Stimulated activated CD4-positive, alpha-beta T cell treated with anti-CD3 and anti-CD28 coated beads, Interleukin-12 subunit alpha, Interleukin-12 subunit beta, amount 100 ng/mL, for 4 hours (primary cell): ENCODE measurements at places on chromosomes 2 and 18.

GRCh38 chr2:14428056-14428455, 204.5 kb upstream of the LRATD1 start:
- DNase-seq: no peak

DNA sequence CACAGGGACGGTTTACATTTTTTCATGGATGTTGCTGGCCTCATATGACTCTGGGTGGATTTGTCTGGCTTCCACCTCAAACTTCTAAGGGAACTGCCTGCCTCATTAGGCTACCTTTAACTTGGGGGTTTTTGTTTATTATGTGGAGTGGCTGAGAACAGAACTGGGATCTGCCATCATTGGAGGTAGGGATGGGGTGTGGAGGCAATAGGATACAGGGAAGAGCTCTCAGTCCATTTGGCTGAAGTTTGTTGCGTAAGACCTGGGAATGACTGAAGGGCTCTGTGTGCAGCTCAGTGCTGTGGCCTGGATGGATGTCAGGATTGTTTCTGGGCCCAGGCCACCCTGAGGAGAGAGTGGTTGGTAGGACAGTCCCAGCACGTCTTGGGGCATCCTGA, 31.2 kb downstream of the ASB1 start:
- DNase-seq: no peak

GRCh38 chr18:23179416-23179815, 44.1 kb downstream of the CABLES1 start:
- DNase-seq: no peak

GRCh38 chr18:73715210-73715670, 432.4 kb downstream of the FBXO15 start:
- no peak for DNase-seq

DNA sequence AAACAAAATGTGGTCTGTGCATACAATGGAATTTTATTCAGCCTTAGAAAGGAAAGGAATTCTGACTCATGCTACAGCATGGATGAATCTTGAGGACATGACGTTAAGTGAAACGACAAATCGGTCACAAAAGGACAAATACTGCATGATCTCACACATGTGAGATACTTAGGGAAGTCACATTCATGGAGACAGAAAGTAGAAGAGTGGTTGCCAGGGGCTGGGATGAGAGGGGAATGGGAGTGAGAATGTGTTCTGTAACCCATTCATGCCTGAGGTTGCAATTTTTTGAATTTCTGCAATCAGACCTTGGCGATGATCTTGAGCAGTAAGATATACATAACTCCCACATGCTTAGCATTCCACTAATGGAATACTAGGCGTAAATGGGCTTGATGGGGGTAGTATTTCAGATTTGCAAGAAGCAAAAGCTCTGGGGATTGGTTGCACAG, 22.0 kb downstream of the FHL2 start:
- no peak for DNase-seq

- DNase-seq: no peak
Measured at GRCh38 chr2:11540148-11540995, 6.5 kb downstream of the GREB1 start.
